ENCODE measurements at places on chromosomes 6 and 20. TPM values are rescaled to one million over a fixed set of nuclear protein-coding genes. Genes with fewer than 3 reads are reported as not detected.

Gene F13A1
- total RNA-seq = not detected

Gene BHLHE23
- not detected for total RNA-seq

Gene TBX18
- not detected for total RNA-seq

Gene SLC26A8
- not detected for total RNA-seq

Data from activated CD4-positive, alpha-beta T cell treated with anti-CD3 and anti-CD28 coated beads for 36 hours (primary cell).